ENCODE measurements at places on chromosomes 5 and 9.
A peak's percentile ranks its signal among the peaks of the same experiment; 100 is the strongest.

DNA sequence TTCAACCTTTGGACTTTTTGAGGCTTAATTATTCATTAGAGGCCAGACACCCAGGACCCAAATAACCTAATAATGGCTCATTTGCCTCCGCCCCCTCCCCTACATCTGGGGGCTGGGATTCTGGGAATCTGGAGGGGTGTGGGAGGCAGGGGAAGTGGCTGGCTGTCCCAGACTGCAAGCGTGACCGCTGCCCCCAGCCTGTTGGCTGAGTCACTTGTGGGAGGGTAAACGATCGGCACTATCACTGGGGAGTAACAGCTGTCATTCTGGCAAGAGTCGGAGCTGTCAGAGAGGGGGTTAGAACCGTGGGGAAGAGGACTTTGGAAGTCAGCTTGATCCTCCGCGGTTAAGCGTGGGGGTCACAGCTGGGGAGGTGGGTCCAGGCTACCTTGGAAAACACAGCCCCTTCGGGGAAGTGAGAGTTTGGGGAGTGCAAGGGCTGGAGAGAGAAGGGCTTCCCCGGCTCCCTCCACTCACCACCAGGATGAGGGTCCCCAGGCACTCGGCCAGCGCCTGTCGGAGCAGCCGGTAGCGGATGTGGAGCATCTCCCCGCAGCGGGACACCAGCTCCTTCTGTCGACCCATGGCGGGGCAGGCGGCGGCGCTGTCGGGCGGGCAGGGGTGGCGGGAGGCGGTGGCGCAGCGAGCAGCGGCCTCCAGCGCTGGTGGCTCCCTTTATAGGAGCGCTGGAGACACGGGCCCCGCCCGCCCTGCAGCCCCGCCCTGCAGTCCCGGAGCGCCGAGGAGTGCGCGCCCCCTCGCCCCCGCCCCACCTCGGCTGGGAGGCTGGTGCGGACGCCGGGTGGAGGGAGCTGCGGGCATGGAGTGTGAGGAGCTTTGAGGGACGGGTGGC lies at the start of gene AQP3:
TSS of gene AQP3 (minus strand) at position 648 of the 853 bp plus-strand sequence. CDS start at position 585, 63 bp downstream.
- peak; percentile 83 for DNase-seq

DNA sequence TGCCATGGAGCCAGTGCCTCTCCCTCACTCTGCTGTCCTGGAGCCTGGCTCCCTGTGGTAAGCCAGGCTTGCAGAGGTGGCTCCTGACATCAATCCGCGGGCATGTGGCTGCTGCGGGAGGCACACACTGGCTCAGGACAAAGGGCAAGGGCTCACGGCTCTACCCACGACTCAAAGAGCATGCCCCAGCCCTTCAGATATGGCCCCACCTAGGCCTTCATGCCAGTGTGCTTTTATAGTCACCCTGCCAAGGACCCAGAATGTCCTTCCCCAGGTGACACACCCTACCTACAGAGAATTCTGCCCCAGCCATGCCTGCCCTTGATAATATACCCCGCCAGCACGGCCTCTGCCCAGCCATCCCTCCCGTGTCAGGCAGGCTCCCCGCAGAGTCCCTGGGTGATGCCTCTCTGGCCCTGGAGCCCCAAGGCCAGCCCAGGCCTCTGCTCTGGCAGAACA lies 1.6 kb downstream of the MGAT4B start:
- no peak for DNase-seq

DNA sequence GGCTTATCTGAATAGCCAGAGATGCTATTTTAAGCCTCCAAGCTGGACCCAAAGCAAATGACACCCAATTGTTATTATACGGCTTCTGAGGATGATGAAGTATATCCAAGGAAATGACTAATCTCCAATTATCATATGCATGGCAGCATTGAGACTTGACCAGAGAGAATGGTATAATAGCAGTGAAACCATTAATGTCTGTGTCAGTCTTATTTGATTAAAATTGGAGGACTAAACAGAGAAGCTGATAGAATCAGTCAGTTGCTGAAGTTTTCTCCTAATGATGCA lies 200.5 kb downstream of the EFNA5 start:
- DNase-seq: no peak

GRCh38 chr5:9344751-9345240 lies 201.1 kb downstream of the SEMA5A start:
- no peak for DNase-seq

DNA sequence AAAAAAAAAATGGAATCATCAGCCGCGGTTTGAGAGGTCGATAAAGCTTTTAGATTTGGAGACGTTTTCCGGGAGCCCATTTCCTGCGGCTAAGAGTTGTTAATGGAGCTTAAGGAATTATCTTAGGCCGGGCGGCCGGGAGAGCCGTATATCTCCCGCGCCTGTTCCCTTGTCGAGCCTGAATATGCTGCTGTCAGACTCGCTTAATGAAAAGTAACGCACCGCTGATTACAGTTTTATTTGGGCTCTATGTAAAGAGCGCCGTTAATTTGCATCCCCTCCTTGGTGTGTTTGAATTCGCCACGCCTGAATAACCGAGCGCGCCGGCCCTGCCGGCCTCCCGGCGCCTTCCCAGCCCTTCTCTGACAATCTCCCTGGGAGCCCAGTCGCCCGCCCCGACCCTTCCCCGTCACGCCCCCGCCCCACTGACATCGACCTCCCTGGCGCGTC lies 7.9 kb downstream of the IRX4 start:
- DNase-seq: no peak

GRCh38 chr5:74995926-74996325 lies 56.4 kb downstream of the GCNT4 start:
- no peak for DNase-seq

DNA sequence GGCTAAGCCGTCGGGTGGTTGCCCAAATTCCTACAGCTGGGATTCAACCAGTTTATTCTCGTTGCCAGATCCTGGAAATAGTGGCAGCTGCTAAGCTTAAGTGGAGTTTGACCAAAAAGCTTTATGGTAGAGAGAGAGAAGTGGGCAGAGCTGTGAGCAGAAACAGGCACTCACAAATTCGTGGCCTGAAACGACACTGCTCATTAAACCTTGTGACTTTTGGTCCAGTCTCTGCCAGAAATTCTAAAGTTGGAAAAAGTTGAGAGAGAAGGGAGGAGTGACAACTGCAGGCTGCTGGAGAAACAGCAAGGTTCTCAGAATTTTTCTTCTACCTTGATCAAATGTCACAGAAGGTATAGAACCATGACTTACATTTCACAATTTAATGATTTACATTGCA lies 131.5 kb downstream of the MTX3 start:
- no peak for DNase-seq

- no peak for DNase-seq
Observed at GRCh38 chr5:80033513-80033912, 1.6 kb upstream of the THBS4 start.

GRCh38 chr9:96139592-96140295 lies 162.2 kb downstream of the HSD17B3 start:
- DNase-seq: peak; percentile 63

- no peak for DNase-seq
Observed at GRCh38 chr9:107665057-107665456, 175.5 kb upstream of the KLF4 start.

DNA sequence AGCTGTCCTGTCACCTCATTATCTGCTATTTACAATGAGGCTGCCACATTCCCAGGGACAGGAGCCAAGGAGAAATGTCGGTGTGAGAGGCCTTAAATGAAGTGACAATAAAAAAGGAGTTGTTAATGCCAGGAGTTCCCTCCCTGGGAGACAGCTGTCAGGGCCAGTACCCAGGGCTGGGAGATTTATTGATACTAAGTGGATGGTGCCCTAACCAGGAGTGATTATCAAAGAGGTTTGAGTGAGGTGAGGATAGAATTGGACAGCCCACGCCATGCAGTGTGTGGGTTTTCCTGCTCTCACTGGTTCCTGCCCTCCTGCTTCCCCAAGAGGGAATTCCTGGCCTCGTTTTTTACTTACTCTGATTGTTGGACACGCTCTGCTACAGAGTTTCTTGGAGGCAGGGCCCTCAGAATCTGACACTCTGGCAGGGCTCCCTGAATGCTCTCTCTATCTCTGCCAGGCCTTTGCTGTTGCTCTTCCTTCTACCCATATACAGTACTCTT lies 150.8 kb downstream of the GRIA1 start:
- no peak for DNase-seq

- no peak for DNase-seq
Observed at GRCh38 chr5:10756549-10756948, 4.5 kb downstream of the DAP start.

GRCh38 chr9:11871852-11872251 lies 821.3 kb upstream of the TYRP1 start:
- no peak for DNase-seq

DNA sequence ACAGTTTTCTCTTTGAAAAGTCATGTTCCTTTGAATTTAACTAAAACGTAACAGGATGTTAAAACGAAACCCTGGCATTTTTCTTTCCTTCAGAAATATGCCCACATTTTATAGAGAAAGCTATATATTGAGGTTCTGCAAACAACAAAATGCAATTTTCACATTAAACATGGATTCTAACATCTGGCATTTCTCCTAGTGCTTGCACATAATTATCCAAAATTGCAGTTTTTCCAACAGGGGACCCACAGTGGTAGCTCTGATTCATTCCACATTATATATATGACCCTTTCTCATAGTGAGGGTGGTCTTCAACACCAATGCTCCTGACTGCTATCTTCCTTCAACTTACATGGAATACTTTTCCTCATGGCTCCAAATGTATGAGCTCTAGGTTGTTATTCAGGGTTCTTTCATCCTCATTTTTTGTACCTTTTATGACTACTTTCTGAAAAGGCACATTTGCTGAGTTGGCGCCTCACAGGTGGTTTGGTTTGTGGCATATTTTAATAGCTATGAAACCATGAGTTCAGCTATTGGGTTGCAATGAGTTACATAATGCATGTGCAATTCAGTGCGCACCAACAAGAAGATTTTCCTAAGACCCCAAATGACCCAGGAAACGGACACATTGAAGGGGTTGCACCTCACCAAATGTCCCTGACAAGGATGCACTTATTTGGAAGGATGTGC lies 551.7 kb downstream of the RAB3C start:
- no peak for DNase-seq

GRCh38 chr9:134735441-134736175 lies 94.0 kb downstream of the COL5A1 start:
- DNase-seq: no peak

GRCh38 chr5:16037121-16037845 lies 142.3 kb downstream of the MARCHF11 start:
- DNase-seq: no peak

GRCh38 chr5:115626445-115626823 lies 598 bp upstream of the TMED7 start:
- no peak for DNase-seq

GRCh38 chr5:76714751-76715485 lies 1.0 kb upstream of the F2R start:
- DNase-seq: no peak

DNA sequence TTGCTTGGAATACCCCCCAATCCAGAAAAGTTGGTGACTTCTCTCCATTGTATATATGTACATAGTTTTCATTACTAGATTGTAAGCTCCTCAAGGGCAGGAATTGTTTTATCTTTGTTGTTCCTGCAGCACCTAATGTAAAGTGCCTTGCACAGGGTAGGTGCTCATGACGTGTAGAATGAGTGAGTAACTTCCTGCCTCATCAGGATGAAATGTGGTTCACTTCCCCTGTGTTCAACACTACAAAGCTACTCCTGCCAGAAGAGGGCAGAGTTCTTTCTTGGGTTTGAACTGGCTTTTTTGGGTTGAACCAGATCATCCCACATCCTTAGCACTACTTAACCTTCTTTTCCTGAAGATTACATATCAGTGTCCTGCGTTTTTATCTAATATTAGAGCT lies 23.9 kb downstream of the GTF3C4 start:
- DNase-seq: peak; percentile 59

GRCh38 chr5:132662004-132662401 lies 4.0 kb downstream of the IL13 start:
- no peak for DNase-seq

GRCh38 chr9:89538871-89539270 lies 41.0 kb upstream of the SEMA4D start:
- no peak for DNase-seq

DNA sequence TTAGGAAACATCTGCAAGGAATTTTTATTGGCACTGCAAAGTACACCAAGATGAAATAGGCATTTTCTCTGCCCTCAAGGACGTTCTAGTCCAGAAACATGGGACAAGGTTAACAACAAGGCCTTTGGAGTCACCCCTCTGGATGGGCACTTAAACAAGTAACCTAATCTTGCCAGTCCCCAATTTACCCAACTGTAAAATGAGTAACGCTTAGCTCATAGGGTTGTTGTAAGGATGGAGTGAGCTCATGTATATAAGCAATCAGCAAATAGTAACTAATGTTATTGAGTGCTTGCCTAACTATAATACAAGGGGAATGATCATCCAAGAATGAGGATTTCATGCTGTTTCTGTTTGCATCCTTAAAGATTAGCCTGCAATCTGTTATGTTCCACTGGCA lies 189.3 kb downstream of the PAPPA start:
- no peak for DNase-seq

GRCh38 chr9:133581513-133582343 lies 27.5 kb downstream of the FAM163B start:
- DNase-seq: no peak

DNA sequence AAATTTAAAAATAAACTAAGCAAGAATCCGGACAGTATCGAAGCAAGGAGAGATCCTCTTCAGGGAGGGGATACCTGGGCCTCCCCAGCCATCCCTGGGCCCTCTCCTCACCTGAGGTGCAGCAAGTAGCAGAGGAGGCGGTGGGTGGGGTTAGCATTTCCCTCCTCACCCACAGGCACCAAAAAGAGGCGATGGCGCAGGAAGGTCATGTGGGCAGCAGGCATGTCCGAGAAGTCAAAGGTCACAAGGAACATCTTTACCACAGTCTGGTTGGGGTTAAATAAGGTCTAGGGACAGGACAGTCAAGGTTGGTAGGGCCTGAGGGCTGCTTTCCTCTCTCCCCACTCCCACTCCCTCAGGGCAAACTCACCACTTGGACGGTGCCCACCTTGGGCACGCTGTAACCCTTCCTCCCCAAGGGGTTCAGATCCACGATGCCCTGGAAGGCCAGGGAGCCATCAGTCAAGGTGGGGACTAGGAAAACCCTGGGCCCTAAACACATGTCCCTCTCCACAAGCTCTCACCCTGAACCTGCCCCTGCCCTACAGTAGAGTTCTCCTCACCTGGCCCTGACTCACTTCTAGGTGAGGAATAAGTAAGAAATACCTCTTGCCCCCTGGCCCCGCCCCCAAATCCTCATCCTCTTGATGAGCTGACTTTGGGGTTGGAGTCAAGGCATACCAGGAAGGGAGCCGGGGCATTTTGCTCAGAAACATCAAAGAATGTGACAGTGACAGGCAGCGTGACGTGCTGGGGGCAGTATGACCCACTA lies 2.8 kb upstream of the STOML2 start:
- DNase-seq: no peak

- DNase-seq: no peak
Observed at GRCh38 chr5:179292202-179292601, 53.1 kb downstream of the ADAMTS2 start.

DNA sequence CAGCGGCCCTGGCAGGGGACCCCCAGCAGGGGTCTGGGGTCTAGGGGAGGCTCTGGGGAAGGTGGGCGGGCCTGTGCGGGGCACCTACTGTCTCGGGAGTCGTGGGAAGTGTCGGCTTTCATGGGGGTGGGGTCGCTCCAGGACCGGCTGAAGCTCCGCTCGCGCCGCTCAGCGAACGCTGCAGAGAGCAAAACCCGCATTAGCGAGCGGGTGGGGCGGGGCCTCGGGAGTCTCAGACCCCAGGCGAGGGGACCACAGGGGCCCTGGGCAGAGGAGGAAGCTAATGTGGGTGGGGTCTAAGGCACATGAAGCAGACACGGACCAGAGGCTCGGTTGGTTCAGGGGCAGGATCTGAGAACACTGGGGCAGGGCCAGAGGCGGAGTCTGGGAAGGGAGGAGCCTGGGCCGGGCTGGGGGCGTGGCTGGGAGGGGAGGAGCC lies 5.5 kb downstream of the NSMF start:
- DNase-seq: peak; percentile 82
